Thoracic aorta (tissue), 2 donors: ENCODE measurements at places on chromosomes 1 and 21.

- DNase-seq, result no peak
Observed at GRCh38 chr1:30381671-30382365, 341.6 kb downstream of the MATN1 start.

DNA sequence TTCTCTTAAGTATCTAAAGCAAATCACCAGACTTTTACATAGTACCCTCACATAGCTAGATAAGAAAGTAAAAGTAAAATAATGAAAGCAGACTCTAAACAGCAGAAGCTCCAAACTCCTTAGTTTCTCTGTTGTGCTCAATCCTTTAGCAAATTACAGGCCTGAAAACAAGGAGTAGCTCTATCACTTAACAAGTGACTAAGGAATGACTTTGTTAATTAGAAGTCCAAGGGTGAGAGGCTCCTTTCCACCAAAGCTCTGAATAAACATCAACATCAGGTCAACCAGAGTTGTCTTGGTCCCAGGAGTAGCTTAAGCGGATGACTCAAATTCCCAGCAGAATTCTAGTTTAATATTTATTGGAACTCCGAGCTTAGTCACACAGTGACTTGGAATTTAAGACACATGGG lies 5.9 kb downstream of the NRIP1 start:
- DNase-seq, result no peak

DNA sequence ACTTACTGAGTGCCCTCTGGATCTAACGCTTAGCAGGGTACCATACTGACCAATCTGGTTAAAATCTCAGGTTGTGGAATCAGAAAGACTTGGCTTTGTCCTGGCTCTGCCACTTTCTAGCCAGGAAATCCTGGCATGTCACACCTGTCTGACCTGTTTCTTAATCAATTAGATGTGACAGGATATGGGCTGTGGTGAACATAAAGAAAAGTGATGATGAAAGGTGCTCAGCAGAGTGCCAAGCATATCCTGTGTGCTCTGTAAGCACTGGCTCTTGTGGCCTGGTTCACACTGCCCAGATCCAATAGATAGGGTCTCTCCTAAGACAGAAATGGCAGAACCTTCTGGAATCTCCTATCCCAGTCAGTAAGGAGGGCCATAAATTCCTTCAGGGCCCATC lies 53.9 kb downstream of the PHC2 start:
- no peak for DNase-seq

DNA sequence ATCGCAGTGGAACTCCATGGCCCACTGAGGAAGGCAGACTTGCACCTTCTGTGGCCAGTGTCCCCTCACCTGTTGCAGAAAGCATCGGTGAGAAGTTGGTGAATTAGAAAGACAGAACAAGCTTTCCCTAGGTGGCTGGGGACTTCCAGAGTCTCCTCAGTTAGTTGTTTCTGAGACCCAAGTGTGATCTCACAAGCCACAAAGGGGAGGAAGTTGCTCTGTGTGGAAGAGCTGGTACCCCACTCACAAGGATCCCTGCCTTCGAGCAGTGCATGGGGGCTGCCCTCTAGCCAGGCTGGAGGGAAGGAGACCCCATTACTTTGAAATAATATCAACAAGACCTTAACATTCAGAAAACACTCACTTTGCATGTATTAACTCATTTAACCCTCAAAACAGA lies 2.1 kb downstream of the PRELP start:
- no peak for DNase-seq

- no peak for DNase-seq
Observed at GRCh38 chr1:245864872-245865271, 642.2 kb downstream of the SMYD3 start.

GRCh38 chr1:171298696-171299095 lies 15.3 kb upstream of the FMO4 start:
- no peak for DNase-seq

GRCh38 chr21:32587651-32588050 lies 2.3 kb upstream of the TCP10L start:
- DNase-seq, result no peak

DNA sequence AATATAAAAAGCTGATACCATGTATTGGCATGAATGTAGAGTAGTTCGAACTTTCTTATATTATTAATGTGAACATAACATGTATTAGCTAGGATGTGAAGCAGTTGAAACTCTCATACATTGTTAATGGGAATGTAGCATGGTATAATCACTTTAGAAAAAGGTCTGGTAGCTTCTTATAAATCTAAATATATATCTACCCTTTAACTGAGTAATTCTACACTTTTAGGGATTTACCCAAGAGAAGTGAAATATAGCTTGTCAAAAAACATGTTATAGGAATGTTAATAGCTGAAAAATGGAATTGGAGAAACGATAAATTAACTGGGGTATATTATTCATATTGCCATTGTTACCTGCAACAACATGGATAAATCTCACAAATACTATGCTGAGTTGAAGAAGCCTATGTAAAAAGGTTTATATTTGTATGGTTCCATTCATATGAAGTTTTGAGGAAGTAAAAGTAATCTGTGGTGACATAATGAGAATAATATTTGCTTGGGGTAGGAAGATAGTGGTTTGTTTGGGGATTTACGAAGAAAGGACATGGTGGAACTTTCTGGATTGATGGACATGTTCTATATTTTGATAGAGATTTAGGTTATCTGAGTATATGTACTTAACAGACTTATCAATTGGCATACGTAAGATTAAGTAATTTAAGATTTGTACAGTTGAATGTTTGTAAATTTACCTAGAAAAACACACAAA lies 76.6 kb downstream of the MAST2 start:
- no peak for DNase-seq
